ENCODE measurements at places on chromosomes 5 and 9.

- DNase-seq, result peak; percentile 23
Observed at GRCh38 chr5:8508231-8508630, 639.3 kb downstream of the MTRR start.

GRCh38 chr5:150579462-150580400, 60.7 kb upstream of the SYNPO start:
- DNase-seq, result no peak

GRCh38 chr9:86945728-86946200, 1.5 kb downstream of the GAS1 start:
- peak; percentile 43 for DNase-seq

GRCh38 chr5:114898602-114899001, 271.1 kb downstream of the TRIM36 start:
- DNase-seq, result no peak

DNA sequence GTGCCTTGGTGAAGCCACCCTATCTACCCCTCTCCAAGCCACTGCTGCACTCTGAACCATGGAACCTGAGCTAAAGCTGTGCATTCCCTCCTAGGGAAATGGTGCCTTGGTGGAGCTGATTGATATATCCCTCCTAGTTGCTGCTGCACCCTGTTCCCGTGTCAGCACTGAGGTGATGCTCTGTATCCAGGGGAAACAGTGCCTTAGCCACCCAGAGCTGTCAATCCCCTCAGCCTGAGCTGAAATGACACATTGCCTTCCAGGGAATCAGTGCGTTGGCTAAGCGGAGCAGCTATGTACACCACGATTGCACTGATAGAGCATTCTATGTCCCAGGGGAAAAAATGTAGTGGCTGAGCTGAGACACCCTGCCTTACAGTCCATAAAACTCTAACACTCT, 257.0 kb downstream of the TMEM232 start:
- no peak for DNase-seq

GRCh38 chr9:93601063-93601462, 24.7 kb downstream of the PHF2 start:
- no peak for DNase-seq

DNA sequence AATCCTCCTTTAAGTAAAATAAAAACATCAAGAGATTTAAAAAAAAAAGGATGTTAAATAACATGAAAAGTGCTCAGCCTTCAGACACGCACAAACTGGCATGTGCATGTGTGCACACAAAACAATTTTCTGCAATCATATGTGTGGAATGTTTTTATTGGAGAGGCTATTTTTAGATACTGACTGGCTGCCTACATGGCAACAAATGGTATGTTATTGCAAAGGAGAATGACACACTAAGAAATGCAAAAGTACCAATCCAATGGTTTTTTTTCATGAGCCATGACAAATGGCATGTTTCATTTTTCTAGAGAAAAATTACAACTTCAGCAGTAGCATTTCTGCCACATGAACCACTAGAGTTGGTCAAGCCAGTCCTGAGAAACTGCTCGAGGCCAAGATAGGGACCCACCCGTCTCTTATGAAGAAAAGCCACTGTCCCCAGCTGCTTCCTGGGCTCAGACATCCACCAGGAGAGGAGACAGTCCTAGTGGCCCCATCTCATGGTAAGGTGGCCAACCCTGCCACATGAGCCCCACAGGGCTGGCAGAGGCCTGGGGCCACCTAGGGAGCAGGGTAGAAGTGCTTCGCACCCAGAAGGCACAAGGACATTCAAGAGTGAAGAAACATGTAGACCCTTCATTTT, 116.4 kb downstream of the MYO10 start:
- DNase-seq, result peak; percentile 83

DNA sequence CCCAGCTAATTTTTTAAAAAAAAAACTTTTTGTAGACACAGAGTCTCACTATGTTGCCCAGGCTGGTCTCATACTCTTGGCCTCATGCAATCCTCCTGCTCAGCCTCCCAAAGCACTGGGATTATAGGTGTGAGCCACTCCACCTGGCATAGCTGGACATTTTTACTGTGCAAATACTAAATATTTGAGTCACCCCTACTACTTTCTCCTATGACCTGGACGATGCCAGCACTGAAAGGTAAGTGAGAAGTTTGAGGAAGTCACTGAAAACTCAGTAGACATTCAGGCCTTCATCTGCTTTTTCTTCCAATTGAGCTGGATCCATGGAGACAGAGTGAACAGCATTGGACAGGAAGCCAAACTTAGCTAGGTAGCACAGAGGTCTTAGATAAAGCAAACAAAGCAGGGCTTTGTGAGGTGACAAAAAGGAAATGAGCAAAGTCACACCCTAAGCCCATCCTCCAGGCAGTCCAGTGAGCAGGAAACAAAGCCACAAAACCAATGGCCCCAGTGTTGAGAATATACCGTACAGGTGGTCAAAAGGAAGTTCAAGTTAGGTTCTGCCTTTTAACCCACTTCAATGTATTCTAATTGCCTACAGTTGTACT, 192.6 kb upstream of the RASA1 start:
- DNase-seq, result no peak

GRCh38 chr5:69024241-69024651, 69.6 kb upstream of the SLC30A5 start:
- peak; percentile 66 for DNase-seq

- DNase-seq, result no peak
Observed at GRCh38 chr5:104611135-104611767, 1048.7 kb upstream of the NUDT12 start.

DNA sequence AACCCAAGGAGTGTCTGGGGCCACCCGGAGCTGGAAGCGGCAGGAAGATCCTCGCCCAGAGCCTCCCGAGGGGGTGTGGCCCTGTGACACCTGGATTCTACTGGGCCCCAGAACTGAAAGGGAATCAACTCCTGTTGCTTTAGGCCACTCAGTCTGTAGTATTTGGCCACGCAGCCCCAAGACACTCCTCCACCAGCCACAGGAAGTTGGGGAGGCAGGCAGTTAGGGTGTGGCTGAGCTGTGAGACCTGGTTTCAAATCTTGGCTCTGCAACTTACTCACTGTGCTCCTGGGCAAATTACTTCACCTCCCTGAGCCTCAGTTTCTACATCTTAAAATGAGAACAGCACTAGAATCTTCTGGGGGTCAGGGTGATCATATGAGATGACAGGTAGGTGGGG, 119.8 kb upstream of the PPP1R26 start:
- DNase-seq, result no peak

- no peak for DNase-seq
Observed at GRCh38 chr9:137252555-137253506, 1.7 kb downstream of the STPG3 start.

DNA sequence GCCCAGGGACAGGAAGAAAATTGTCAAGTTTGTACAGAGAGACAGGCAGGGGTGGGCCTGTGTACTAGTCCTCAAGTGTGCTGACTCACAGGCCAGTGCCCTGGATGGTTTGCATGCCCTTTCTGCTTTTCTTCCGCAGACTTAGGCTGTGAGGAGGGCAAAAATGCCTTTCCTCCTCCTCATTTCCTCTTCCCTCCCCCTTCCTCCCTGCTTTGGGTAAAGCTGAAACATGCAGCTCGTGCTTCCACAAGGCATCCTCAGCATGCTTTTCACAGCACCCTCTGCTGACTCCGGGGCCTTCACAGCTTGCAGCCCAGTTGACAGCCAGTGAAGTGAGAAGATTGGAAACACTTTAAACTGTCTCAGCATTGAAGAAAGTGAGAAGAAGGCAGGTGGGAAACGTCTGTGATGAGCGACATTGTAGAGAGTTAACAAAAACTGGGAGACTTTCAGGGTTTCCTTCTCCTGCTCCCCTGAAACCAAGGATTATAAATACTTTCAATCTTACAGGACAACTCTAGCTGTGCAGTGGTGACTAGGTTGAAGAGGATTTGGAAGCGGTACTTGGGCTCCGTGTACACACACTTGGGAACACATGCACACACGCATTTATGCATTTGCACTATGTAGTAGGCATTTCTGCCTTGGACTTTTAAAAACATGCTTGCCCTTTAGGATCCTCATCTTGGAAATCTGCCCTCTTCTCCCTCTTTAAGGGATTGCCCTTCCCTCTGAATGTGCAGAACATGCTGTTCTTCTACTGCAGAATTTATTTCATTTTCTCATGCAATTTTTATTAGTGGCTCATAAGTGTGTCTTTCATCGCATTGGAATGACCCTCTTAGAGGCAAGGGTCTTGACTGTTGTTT, 138.8 kb downstream of the GRIA1 start:
- DNase-seq, result peak; percentile 98

DNA sequence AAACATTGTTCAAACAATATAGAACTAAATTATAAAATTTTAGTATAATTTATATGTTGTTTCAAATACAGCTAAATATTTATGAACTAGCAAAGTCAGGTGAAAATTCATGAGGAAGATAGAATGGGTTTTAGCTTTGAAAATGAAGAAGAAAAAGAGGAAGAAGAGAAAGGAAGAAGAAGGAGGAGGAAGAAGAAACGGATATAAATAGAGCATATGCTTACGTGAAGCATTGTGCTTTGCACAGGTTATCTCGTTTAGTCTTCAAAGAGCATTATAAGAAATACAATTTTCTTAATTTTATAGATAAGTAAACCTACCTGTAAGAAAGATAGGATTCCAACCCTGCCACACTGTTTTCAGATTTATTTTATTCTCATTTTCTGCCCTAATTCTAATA, 620.6 kb upstream of the DAB2 start:
- no peak for DNase-seq

GRCh38 chr9:93304574-93305496, 120.9 kb downstream of the WNK2 start:
- peak; percentile 68 for DNase-seq

DNA sequence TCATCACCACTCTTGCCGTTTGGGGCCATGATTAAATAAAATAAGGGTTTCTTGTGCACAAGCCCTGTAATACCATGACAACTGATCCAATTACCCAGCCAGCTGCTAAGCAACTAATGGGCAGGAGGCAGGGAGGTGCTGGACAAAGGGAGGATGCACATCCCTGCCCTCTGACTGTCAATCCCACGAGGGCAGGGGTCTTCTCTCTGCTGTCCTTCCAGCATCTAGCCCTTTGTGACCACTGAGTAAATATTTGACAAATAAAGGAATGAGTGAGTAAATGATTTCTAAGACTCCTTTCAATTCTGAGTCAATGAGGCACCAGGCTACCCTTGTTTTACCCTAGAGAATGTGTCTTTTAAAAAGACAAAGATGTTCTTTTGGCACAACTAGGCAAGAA, 247.1 kb downstream of the SYK start:
- DNase-seq, result no peak

GRCh38 chr9:114231273-114231672, 75.9 kb downstream of the COL27A1 start:
- DNase-seq, result no peak

All from cardiac fibroblast (primary cell).